Sciatic nerve (tissue), 2 donors: ENCODE measurements at places on chromosomes 7 and 10. TPM values are rescaled to one million over a fixed set of nuclear protein-coding genes. Genes with fewer than 3 reads are reported as not detected.

The C10orf143 gene
- total RNA-seq, result 4.8 TPM

The SORCS1 gene
- total RNA-seq, result 80.5 TPM

GRCh38 chr10:62332406-62332805 is 41.8 kb upstream of the ZNF365 start:
- no peak for DNase-seq

DNA sequence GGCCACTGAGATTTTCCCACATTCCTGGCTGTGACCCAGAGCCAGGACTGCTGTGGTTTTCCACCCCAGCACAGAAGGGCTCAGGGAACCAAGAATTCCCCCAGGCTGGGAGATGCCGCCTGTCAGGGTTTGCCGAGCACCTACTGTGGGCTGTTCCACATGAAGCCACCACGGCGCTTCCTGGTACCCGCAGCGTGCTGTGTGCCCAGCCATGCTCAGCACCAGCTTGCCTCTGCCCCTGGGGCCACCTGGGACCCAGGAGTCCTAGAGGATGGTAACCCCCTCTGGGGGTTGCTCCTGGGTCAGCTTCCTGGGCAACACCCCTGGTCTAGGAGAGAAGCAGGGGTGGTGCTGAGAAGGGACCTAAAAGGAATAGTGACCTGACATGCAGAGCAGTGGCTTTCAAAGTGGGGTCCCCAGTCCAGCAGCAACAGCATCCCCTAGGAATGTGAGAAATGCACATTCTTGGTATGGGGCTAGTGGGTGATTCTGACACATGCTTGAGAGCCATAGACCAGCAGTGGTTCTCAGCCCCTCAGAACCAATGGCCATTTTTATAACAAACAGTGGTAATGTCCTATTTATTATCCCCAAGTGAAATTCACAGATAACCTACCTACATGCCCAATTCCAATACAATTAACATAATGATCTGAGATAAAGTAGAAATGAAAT is 53.4 kb downstream of the TSPAN15 start:
- no peak for DNase-seq

The VDAC2 gene
- 120 TPM for total RNA-seq

DNA sequence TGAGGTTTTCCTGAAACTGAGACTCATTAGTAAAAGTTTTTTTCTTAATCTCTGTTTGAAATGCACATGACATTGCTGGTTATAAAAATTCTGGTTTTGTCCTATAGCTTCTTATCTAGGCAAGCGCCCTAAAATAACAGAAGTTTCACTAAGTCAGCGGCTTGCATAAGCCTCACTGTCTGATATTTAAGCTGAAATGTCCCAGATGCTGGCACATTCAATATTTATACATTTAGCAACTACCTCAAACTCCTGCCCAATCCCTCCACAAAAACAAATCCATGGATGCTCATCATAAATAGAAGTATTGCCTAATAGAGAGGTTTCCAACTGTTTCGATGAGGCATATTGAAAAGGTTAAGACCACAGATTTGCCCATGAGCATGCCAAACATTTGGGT is 83.1 kb upstream of the EGR2 start:
- no peak for DNase-seq

The AS3MT gene
- total RNA-seq, result 0.49 TPM

- DNase-seq, result no peak
These were observed 235.0 kb downstream of the PAXIP1 start for GRCh38 chr7:154767821-154768415.

- no peak for DNase-seq
These were observed 10.6 kb downstream of the CPSF4 start for GRCh38 chr7:99449326-99449725.

The DUSP5 gene
- 53.5 TPM for total RNA-seq

DNA sequence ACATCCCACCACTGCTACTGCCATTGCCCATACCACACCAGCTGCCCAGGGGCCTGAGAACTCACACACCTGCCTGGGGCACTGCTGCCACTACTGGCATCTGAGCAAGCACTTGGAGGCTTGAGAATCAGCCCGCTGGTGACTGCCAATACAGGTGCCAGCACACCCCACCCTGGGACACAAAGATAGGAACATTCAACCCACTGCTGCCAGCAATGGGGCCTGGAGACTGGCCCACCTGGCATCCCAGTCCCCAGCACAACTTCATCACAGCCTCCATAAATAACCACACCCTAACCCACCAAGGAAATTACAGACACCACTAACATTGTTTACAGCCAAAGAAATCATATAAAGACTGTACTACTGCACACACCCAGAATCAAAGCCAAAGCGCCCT is 115.9 kb downstream of the SLC16A9 start:
- DNase-seq, result no peak

The SEMA4G gene
- 15.3 TPM for total RNA-seq

DNA sequence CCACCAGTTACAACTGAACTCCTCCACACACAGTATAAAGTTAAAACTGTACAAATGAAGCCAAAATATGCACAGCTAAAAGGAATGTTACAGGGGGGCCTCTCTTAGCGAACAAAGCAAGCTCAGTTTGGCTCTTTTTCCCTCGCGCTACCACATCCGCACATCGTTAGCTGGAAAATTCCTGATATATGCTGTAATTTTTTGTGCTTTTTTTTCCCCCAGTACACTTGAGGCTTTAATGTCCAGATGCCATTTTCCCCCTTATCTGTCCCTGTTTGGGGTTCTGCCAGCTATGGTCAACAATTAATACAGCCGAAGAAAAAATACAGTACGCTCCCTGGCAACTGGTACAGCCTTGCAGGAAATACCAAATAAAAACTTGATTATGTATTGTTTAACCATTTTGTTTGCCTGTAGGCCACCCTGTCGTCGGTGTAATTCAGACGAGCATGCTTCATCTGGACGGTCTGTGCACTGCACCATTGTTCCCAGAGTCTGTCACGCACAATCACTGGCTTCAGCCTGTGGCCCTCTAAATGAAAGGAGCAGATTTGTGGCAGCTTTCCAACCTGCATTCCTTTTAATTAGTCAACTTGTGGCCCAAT is 108.1 kb upstream of the FAM133B start:
- DNase-seq, result no peak

GRCh38 chr10:725302-725701 is 35.8 kb upstream of the DIP2C start:
- DNase-seq, result no peak

The BLOC1S2 gene
- total RNA-seq, result 31.3 TPM

GRCh38 chr10:72830625-72831024 is 62.9 kb upstream of the OIT3 start:
- no peak for DNase-seq

DNA sequence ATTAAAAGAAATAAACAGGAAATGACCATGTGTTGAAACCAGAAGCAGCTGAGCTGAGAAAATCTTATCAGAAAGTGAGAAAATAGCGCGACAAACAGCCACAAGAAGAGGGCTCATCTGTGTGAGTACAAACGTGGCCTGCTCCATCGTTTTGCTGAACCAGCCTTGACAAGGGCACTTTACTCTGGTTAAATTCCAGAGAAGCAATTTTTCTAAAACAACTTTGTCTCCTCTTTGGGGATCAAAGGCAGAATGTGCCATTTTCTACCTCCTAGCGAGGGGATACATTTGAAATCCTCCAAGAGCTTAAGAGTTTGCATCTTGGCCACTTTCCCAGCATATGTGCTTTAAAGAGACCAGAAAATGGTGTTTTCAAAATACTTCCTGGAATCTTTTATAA is 51.3 kb upstream of the VIPR2 start:
- no peak for DNase-seq
